Skin of body (tissue), 3 donors: ENCODE measurements at places on chromosomes 4 and X. TPM values are rescaled to one million over a fixed set of nuclear protein-coding genes. Genes with fewer than 3 reads are reported as not detected.

DNA sequence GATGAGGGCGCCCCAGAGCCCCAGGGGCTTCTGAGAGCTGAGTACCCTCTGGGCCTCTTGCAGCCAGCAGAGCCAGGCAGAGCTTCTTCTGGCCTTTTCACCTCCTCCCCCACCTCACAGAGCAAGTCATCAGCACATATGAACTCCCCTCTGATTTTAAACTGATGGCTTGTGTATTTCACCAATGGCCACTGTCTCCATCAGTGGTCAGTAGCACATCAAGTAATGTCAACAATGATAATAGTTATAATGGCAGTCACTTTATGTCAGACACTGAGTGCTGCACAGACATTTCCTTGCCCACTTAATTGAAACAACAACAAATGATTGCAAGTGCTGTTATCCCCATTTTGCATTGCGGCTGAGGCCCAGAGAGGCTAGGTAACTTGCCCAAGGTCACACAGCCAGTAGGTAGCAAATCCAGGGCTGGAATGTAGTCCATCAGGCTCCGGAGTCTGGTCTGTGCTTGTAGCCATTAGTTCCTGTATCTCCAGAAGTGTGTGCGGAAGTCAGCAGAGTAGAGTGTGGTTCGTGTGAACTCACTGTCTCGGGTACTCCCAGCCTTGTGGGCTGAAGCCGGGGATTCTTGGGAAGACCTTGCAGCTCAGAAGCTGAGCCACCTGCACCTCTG, 3.0 kb downstream of the ATP2B3 start:
- DNase-seq = no peak

GRCh38 chrX:11244636-11245035, 48.6 kb upstream of the AMELX start:
- peak; percentile 79 for DNase-seq

- DNase-seq = no peak
Measured at GRCh38 chrX:88416002-88416401, 331.0 kb upstream of the CPXCR1 start.

DNA sequence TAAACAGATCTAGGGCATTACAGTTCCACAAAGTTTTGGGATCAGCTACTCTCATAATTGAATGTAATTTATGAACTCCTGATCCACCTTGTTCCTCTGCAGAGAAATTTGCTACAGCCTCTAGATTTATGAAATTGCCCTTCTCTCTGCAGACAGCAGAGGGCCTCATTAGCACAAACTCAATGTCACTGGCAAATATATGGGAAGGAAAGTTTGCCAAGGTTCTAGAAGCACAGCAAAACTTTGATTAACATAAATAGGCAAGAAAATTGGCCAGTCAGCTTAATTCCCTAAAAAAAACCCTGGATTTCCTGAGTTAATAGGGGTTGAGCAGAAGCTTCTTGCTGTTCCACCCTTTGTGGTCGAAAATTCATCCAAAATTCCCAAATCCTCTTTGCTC, 31.5 kb downstream of the PRPS1 start:
- DNase-seq = peak; percentile 40

- DNase-seq = no peak
Measured at GRCh38 chrX:10761447-10761846, 141.1 kb upstream of the MID1 start.

- no peak for DNase-seq
Measured at GRCh38 chr4:101218346-101218745, 129.0 kb downstream of the PPP3CA start.

- no peak for DNase-seq
Measured at GRCh38 chr4:98150092-98150761, 7.0 kb upstream of the STPG2 start.

The FAM47A gene
- total RNA-seq = not detected

The RENBP gene
- 5.0 TPM for total RNA-seq

The C4orf54 gene
- 15.6 TPM for total RNA-seq

The CXCL6 gene
- total RNA-seq = 0.10 TPM

The FGF13 gene
- total RNA-seq = 15.4 TPM

The CT55 gene
- total RNA-seq = not detected
